Endodermal cell (in vitro differentiated cells): ENCODE measurements at places on chromosomes 3 and 15. TPM values are rescaled to one million over a fixed set of nuclear protein-coding genes. Genes with fewer than 3 reads are reported as not detected.

DNA sequence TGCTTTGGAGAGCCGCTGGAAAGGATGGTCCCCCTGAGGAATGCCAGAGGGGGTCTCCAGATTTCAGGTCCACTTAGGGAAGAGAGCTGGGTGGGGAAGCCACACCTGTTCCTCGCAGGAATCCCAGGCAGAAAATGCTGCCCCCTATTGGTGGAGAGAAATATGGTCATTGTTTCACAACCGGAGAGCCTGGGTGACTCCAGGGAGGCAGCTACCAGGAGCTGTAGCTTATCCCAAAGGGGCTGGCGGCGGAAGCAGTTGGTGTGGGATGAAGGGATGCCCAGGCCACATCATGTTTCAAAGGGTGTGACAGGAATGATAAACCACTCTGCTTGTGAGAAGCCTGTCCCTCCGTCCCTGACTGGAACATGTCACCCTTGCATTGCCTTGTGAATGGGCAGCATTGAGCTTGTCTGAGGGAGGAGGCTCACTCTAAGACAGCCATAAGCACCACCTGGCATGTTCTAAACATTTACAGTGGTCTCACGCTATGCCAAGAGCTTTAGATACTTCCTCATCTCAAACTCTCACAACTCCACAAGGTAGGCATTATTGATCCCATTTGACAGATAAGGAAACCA lies 34.5 kb downstream of the POMGNT2 start:
- no peak overlapping the region for H3K4me3 ChIP-seq
- DNase-seq, result peak; percentile 82
- no peaks in the 10 kb centered on the region for H3K36me3 ChIP-seq
- H3K27me3 ChIP-seq, result peaks cover 6% of the 10 kb centered on the region
- no peaks in the 10 kb centered on the region for H3K4me1 ChIP-seq

GRCh38 chr3:90087703-90088102 lies 980.3 kb downstream of the EPHA3 start:
- H3K4me3 ChIP-seq, result peak overlapping the region; percentile 94
- no peak for DNase-seq
- H3K36me3 ChIP-seq, result peaks cover 60% of the 10 kb centered on the region
- no peak overlapping the region for H3K27ac ChIP-seq

DNA sequence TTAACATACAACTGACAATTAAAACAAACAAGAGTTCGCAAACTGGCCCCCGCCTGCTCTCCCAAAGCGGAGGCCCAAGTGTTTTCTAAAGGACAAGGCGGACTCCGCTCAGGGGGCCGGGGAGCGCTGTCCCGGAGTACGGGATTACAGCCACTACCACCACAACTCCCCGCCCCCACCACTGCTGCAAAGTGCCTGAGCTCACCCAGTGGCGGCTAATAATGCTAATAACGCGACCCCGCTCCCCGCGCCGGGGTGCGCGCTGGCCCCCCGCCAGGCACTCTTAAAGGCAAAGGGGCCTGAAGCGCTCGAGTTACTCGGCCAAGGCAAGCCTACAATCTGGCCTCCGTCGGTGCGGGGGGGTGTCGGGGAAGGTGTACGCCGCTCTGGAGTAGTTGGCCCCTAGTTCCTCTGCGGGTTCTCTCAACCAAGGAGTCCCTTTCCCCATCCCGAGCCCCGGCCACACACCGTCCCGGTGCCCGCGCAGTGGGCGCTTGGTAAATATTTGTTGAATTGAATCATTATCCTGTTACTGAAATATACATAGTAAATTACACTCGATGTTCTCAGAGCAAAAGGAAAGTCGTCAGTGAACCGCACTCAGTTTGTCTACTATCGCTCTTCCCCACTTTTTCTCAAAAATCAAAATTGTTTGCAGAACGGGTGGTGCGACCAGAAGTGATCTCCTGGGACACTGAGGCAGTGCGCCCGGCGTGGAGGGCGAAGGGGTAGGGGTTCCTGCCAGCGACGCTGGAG lies 827 bp downstream of the WNT5A start:
- H3K4me1 ChIP-seq, result peaks cover 3% of the 10 kb centered on the region
- no peak overlapping the region for H3K27ac ChIP-seq
- peak overlapping the region; percentile 81 for H3K4me3 ChIP-seq
- peaks cover 94% of the 10 kb centered on the region for H3K27me3 ChIP-seq
- DNase-seq, result peak; percentile 86

- DNase-seq, result no peak
- no peak overlapping the region for H3K27ac ChIP-seq
- H3K27me3 ChIP-seq, result no peaks in the 10 kb centered on the region
Measured at GRCh38 chr15:97993310-97993738, 32.8 kb downstream of the ARRDC4 start.

DNA sequence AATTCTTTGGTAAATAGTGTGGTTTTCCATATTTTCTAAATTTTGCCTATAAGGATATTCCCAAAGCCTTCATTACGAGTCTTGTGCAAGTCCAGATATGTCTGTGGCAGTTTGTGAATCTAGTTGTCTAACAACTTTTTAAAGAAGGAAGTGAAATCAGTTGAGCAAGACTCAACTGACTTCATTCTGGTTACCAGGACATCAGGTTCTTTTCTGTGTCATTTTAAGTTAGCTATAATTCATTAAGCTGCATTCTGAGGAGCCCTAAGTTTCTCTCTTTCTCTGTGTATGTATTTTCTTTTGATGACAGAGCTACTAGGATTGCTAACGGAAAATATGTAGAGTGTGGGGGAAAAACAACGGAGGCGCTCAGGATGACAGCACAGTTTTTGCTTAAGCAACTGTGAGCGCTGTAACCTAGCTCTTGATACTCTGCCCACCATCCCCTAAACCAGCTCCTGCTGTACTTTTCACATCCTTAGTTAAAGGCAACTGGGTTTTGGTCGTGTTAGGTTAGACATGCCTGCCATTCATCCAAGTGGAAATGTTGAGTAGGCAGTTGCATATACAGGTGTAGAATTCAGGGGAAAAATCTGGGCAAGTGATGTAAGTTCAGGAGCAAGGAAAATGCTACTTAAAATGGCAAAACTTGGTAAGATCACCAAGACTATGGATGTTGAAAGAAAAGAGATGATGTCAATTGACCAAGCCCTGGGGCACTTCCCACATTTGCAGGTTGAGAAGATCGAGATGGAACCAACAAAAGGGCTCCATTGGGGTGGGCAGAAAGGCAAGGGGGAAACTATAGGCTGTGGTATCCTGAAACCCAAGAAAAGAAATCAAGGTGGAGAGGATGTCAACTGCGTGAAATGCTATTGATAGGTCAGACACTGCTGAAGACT lies 9.2 kb downstream of the MFSD1 start:
- no peaks in the 10 kb centered on the region for H3K4me1 ChIP-seq
- no peak overlapping the region for H3K4me3 ChIP-seq
- no peak for DNase-seq
- no peaks in the 10 kb centered on the region for H3K27me3 ChIP-seq

DNA sequence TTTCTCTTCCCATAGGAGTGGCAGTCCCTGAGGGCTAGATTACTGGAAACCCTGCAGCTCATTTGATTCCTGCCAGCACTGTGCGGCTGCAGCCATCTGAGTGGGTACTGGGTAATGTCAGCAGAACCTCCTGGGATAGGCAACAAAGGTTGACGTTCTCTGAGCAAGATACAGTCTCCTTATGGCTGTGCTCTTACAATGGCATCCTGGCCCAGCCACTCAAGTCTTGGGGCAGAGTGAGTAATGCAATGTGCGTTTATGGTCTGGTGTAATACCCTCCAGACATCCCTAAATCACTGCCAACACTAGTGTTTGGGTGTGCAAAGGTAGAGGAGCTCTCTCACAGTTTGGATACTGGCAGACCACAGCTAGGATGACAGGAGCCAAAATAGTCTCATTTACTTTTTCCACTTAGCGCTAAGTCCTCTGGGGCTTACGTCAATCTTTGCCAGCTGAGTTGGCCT lies 775.8 kb downstream of the ZNF385D start:
- H3K27me3 ChIP-seq, result no peaks in the 10 kb centered on the region
- no peak overlapping the region for H3K27ac ChIP-seq
- H3K36me3 ChIP-seq, result no peaks in the 10 kb centered on the region
- peaks cover 18% of the 10 kb centered on the region for H3K4me1 ChIP-seq
- no peak for DNase-seq
- no peak overlapping the region for H3K4me3 ChIP-seq

DNA sequence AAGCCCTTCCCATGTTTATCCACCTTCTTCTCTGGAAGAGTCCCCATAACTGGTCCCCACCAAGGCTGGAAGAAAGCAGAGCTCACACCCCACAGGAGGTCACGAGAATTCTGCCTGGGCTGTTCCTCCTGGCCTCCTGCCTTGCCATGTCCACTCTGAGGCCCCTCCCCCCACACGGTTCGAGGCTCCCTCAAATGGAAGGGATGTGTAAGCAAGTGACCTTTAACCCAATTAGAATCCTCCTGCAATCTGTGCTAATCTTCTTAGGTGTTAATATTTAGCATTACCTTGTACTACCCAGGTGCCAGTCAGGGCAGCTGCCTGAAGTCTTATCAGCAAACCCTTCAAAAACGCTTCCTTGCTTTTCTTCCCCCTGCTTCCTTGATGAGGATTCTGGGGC lies 32.4 kb upstream of the DYNC1LI1 start:
- DNase-seq, result peak; percentile 65
- H3K36me3 ChIP-seq, result no peaks in the 10 kb centered on the region
- H3K4me1 ChIP-seq, result peaks cover 11% of the 10 kb centered on the region
- no peaks in the 10 kb centered on the region for H3K27me3 ChIP-seq

- H3K36me3 ChIP-seq, result no peaks in the 10 kb centered on the region
- no peaks in the 10 kb centered on the region for H3K27me3 ChIP-seq
- no peak overlapping the region for H3K4me3 ChIP-seq
Measured at GRCh38 chr3:11126653-11127052, 27.6 kb upstream of the HRH1 start.

GRCh38 chr3:45910892-45911291 lies 24.5 kb downstream of the CCR9 start:
- no peak overlapping the region for H3K4me3 ChIP-seq
- DNase-seq, result no peak
- H3K36me3 ChIP-seq, result no peaks in the 10 kb centered on the region
- H3K27ac ChIP-seq, result no peak overlapping the region

GRCh38 chr15:39961051-39961450 lies 27.1 kb downstream of the EIF2AK4 start:
- H3K27me3 ChIP-seq, result no peaks in the 10 kb centered on the region
- H3K4me1 ChIP-seq, result no peaks in the 10 kb centered on the region
- no peak overlapping the region for H3K4me3 ChIP-seq
- H3K27ac ChIP-seq, result no peak overlapping the region

DNA sequence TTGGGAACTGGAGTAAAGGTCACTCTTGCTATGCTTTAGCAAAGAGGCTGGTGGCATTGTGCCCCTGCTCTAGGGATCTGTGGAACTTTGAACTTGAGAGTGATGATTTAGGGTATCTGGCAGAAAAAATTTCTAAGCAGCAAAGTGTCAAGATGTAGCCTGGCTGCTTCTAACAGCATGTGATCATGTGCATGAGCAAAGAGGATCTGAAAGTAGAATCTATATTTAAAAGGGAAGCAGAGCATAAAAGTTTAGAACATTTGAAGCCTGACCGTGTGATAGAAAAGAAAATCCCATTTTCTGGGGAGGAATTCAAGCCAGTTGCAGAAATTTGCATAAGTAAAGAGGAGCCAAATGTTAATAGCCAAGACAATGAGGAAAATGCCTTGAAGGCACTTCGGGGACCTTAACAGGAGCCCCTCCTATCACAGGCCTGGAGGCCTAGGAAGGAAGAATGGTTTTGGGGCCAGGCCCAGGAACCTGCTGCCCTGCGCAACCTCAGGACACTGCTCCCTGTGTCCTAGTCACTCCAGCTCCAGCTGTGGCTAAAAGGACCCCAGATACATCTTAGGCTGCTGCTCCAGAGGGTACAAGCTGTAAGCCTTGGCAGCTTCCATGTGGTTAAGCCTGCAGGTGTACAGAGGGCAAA lies 212.2 kb upstream of the LINGO1 start:
- no peaks in the 10 kb centered on the region for H3K4me1 ChIP-seq
- peak; percentile 17 for DNase-seq
- no peak overlapping the region for H3K27ac ChIP-seq

DNA sequence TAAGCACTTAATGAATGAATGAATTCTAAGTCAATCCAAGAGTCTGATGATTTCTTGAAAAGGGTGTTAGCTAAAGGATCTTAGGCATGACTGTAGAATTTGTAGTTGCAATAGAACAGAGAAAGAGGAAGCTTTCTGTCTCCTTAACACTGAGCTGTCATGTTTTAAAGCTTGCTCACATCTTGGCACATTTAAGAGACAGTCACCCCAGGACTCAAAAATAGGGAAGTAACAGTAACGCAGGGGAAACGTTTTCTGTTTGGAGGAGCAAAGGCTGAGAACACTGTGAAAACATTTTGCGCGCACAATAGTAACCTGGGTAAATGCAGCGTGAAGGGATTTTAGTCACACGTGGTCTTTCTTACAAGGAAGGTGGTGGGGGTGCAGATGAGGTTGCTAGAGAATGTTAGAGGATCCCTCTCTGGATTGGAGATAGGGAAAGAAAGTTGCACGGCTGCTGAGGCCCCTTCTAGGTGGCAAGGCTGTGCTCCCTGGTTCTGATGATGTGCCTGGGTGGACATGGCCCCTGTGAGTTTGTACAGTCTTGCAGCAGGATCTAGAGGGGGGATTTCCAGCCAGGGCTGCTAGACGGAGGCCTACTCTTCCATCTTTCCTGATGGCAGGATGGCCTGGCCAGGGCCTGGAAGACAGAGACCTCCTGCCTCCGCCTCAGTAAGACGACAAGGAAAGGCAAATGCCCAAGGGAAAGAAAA lies 12.0 kb downstream of the STARD5 start:
- DNase-seq, result no peak
- H3K4me3 ChIP-seq, result no peak overlapping the region
- no peaks in the 10 kb centered on the region for H3K4me1 ChIP-seq
- no peaks in the 10 kb centered on the region for H3K27me3 ChIP-seq
- no peak overlapping the region for H3K27ac ChIP-seq

DNA sequence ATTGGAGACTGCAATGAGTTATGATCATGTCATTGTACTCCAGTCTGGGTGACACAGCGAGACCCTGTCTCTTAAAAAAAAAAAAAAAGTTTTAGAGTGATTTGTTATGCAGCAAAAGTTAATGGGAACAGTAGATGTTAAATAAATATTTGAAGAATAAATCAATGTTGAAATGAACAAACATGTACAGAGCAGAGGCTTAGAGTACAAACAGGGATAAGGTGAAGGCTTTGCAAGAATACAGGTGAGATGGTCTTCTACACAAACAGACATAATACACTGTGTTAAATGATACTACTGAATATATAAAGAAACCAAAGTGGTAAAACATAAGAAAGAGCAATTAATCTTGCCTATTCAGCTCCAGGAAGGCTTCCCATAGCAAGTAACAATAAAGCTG lies 265.4 kb downstream of the CNTN3 start:
- H3K27ac ChIP-seq, result no peak overlapping the region
- no peaks in the 10 kb centered on the region for H3K4me1 ChIP-seq
- no peaks in the 10 kb centered on the region for H3K36me3 ChIP-seq

DNA sequence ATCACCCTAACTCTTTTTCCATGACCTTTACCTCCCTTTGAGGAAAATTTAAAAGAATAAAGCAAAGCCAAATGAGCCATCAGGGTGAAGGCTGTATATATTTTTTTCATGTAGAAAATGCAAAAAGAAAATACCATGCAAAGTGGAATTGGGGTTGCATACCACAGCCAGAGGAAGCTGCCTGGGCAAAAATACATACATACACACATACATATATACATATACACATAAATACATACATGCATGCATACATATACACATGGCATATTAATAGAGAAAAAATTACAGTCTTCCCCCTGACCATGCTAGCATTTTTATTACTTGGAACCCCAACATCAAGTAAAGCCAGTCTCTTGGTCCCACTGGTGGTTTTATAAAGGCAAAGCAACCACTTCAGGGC lies 63.7 kb upstream of the TMCO5A start:
- no peaks in the 10 kb centered on the region for H3K4me1 ChIP-seq
- no peak overlapping the region for H3K27ac ChIP-seq
- no peak overlapping the region for H3K4me3 ChIP-seq
- no peaks in the 10 kb centered on the region for H3K36me3 ChIP-seq

PIF1 gene
- 60.1 and 64.6 TPM in 2 replicates for total RNA-seq

INSYN1 gene
- 0.33 to 1.8 TPM (median 0.95 TPM) in 3 replicates for total RNA-seq

NTRK3 gene
- 0.63 and 0.86 TPM in 2 replicates for total RNA-seq

SLC25A38 gene
- total RNA-seq, result 27.6 to 35.2 TPM (median 33.4 TPM) in 3 replicates

ZCWPW2 gene
- 0.82 to 1.6 TPM (median 0.89 TPM) in 3 replicates for total RNA-seq

AGTR1 gene
- 0.15 and 0.25 TPM in 2 replicates for total RNA-seq

IL17RD gene
- total RNA-seq, result 71.3 and 71.9 TPM in 2 replicates
